ENCODE measurements at places on chromosomes 3 and 15.
A peak's percentile ranks its signal among the peaks of the same experiment; 100 is the strongest.

GRCh38 chr3:177992993-177993970 is 543.0 kb upstream of the KCNMB2 start:
- no peak for DNase-seq

- no peak for DNase-seq
Observed at GRCh38 chr15:72369964-72370363, 5.8 kb downstream of the HEXA start.

GRCh38 chr3:118618247-118619040 is 416.2 kb downstream of the IGSF11 start:
- no peak for DNase-seq

- no peak for DNase-seq
Observed at GRCh38 chr3:141738891-141739363, 829 bp downstream of the RNF7 start.

DNA sequence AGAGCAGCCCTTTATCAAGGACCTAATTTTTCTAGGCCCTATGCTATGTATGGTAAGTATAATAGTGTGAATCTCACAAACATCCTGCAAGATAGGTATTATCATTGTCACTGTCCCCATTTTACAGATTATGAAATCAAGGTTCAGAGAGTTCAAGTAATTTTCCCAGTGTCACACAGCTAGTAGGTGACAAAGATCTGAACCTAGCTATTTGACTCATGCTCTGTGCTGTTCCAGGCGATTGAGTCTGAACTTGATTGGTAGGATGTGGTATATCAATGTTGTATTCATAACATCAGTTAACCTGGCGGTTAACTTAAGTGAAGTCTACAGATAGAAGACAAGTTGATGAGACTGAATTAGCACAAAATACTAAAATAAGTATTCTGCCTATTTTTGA is 229.9 kb downstream of the CHST2 start:
- DNase-seq = no peak

- DNase-seq = no peak
Observed at GRCh38 chr3:35137612-35138011, 501.7 kb upstream of the ARPP21 start.

DNA sequence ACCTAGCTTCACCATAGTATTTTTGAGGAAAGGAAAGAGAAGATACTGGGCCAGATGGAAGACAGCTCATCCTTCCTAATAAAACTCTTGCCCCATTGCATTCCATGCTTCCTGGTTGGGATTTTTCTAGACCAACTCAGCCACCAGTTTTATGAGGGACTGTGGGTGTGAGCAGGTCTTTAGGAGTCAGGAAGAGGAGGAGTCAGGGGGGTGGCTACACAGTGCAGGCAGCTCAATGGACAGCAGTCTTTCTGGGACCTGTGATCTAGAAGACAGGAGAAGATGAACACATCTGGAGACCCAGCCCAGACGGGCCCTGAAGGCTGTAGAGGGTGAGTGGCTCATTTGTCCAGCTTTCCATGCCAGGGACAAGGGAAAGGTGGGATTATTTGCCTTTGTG is at the start of gene NOX5:
TSS of gene NOX5 (plus strand) at position 242 of the 400 bp plus-strand sequence. CDS start at position 283, 41 bp downstream.
- no peak for DNase-seq

DNA sequence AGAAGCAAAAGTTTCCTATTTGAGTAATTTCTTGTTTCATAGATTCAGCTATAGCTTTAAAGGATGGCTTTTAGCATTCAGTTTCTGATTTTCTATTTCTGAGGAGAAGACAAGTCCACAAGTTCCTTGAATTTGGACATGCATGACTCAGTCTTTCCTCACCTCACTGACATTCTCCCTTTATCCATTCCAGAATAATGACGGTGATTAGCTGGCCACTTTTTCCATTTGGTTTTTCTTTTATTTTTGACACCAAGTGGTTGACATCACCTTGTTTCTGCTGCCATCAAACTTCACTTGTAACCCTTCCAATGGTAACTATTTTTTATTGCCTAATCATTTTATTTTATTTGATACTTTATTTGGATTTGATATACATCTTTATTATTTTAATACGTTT is 404.4 kb upstream of the KCNMB2 start:
- no peak for DNase-seq

DNA sequence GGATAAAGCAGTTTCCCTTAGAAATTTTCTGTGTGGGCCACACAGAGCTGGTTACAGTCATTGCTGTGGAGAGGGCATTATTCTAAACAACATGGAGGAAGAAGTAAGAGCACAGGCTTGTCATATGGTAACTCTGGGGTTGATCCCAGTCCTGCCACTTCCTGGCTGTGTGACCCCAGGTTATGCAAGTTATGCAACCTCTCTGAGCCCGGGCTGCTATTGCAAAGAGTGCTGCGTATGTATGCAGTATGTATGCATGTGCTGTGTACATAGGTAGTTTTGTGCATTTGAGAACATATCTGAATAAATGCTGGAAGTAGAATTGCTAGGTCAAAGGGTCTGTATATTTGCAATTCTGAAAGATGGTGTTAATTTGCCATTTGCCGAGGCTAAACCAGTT is 9.2 kb downstream of the SPSB4 start:
- DNase-seq = no peak

DNA sequence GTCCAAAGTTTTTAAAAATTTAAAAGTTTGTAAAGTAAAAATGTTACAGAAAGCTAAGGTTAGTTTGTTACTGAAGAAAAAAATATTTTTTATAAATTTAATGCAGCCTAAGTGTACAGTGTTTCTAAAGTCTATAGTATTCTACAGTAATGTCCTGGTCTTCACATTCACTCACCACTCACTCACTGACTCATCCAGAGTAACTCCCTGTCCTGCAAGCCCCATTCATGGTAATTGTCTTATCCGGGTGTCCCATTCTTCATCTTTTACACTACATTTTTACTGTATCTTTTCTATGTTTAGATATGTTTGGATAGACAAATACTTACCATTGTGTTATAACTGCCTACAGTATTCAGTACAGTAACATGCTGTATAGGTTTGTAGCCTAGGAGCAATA is 36.7 kb upstream of the ATP10A start:
- no peak for DNase-seq

GRCh38 chr3:197539651-197540051 is 16.1 kb downstream of the BDH1 start:
- DNase-seq = no peak

GRCh38 chr3:181076558-181076957 is 87.0 kb upstream of the DNAJC19 start:
- no peak for DNase-seq

GRCh38 chr3:193271101-193271840 is 30.2 kb downstream of the PLAAT1 start:
- DNase-seq = no peak

GRCh38 chr3:48501196-48501595 is 2.8 kb downstream of the SHISA5 start:
- DNase-seq = no peak

- no peak for DNase-seq
Observed at GRCh38 chr3:177692304-177692975, 495.2 kb upstream of the TBL1XR1 start.

DNA sequence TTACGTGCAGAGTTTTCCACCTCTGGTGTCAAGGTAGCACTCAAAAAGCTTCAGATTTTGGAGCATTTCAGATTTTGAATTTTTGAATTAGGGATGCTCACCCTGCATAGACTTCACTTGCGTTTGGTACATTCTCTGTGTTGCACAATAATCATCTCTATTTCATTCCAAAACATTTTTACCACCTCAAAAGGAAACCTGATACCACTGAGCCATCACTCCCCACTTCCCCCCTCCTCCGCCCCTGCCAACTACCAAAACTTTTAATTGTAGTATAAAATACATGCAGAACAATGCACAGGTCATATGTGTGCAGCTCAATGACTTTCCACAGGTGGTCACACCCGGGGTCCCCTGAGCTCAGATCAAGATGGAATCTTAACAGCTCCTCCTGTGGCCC is 208.8 kb downstream of the SV2B start:
- no peak for DNase-seq

DNA sequence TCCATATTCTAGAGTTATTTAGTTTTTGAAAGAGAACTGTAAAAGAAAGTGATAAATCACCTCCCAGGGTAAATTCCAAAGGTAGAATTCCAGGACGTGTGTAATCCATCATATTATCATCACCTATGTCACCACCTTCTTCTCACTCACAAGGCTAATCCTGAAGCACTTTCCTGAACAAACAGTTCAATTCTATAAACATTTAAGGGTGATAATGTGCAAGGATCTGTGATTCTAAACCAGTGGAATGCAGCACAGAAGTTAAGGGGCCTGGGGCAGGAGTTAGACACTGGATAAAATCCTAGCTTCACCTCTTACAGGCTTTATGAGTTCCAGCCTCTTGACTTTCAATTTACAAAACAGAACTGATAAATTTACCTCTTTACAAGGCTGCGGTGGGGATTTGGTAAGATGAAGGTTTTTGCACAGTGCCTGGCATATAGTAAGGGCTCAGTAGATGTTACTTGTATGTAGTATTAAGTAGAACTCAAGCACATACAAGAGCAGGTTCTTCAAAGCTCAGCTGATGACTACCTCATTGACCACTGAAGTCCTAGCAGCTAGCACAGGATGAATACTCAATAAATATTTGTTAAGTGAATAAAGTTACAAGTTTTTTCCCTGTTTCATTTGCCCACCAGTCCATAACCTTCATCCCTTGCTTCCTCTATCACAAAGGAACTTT is 47.3 kb upstream of the CCDC80 start:
- no peak for DNase-seq

DNA sequence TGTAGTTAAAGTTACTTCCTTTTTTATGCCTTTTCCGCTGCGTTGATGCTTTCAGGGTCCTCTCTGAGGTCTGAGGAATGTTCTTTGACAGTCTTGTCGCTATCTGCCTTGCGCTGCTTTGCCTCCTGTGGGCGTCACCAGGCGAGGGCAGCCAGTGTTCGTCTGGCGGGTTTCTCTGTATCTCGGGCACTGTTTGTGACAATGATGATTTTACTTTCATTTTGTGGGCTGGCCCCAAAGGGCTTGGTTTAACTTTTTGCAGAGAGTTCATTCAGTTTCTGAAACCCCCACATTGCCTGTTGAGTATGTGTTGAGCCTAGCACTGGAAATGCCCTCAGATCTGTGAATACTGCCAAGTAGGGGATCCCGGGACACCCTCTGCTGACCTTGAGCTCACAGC is 24.6 kb upstream of the SACM1L start:
- peak; percentile 75 for DNase-seq

- no peak for DNase-seq
Observed at GRCh38 chr15:74168711-74169126, 4.8 kb upstream of the ISLR start.

- peak; percentile 58 for DNase-seq
Observed at GRCh38 chr3:128322030-128323022, 144.4 kb downstream of the DNAJB8 start.

DNA sequence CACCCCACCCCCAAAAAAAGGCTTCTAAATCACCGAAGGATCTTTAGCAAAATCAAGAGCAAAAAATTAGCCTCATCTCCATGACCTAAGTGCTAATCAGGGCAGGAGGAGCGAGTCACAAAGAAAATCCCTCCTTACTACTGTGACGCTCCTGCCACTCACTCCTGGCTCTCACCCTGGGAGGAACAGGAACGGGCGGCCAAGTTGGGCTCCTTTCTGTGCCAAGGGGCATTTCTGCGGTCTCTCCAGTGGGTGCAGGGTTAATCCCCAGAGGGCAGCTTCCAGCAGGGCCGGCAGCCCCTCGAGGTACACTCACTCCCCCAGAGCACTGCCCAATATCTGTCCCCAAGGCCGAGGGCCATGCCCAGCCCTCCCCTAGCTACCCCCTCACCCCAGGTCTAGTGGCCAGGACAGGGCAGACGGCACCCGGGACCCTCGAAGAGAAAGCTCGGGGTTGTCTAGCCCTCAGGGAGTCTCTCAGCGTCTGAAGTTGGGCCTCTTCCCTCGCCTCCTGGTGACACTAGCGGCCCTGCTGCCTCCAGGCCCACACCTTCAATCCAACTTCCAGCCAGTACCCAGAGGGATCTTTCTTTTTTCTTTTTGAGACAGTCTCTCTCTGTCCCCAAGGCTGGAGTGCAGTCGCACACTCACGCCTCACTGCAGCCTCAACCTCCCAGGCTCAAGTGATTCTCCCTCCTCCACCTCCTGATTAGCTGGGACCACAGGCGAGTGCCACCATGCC is 706 bp downstream of the CAV3 start:
- DNase-seq = no peak

GRCh38 chr3:194995334-194995733 is 275.6 kb downstream of the XXYLT1 start:
- no peak for DNase-seq

DNA sequence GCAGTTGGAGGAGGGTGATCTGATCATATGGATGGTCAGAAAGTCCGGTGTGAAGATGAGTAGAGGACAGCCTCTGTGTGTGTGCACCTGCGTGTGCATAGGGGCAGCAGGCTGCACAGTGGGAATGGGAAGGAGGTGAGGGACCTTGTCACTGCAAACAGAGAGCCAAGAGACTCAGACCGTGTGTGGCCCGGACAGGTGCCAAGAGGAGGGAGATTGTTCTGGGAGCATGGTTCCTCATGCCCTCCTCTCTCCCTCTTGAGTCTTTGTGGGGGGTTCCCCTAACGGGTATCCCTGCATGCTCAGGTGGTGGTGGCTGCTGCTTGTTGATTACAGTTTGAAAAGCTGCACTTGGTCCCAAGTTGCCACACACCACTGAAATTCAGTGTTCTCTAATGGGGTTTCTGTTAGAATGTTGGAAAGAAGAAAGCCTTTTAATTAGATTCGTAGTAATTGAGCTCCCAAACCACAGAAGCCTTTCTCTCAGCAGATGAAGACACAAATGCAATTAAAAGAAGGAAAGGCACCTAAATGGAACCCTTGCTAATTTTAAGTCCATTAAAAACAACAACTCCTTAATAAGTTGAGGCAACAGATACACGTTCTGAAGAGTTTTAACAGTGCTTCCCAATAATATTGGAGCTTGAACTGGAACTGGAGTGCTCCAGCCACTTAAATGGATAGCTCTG is 68.9 kb downstream of the CHRNA7 start:
- DNase-seq = no peak

DNA sequence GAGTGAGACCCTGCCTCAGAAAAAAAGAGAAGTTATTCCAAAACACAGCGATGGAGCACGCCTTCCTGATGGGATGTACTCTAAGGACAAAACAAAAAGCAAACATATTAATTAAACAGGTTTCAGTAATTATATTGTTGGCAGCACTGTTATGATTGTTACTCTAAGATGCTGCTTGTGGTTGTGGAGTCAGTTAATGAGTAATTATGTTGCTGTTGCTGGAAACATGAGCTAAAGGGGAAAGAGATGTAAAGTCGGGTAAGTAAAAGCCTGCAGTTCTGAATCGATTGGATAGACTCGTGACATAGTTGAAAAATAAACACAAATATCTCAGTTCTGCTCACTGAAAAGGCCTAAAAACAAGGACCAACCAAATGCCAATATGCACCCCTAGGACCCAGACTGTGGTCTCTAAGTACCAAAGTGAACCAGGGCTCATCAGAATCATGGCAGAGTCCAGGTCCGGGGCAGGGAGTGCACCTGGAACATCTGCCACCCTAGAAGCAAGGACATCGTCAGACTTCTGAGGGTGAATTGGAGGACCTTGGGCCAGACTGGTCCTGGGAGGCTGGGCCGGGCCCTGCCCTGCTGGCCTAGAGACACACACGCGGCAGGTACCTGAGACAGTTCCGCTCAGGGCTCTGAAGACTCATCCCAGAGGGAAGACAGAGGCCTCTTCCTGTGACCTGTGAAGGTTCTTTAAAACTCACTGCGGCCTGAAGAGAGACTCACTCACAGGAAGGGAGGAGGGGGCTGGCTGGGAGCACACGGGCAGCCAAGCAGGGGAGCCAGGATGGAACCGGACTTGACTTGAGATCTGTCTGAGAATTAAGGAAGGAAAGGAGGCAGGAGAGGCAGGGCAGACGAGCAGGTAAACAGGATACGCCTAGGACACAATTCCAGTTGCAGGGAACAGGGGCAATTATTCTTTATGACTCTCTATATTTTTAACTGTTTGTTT is 140.5 kb downstream of the LRRK1 start:
- no peak for DNase-seq

Measured in activated CD4-positive, alpha-beta memory T cell treated with anti-CD3 and anti-CD28 coated beads, Interleukin-2, amount 10 ng/mL, durations not matched to agents 7 days and 5 days (primary cell).